ENCODE measurements at places on chromosomes 3 and 15. TPM values are rescaled to one million over a fixed set of nuclear protein-coding genes. Genes with fewer than 3 reads are reported as not detected.

The CCR3 gene
- total RNA-seq: not detected

GRCh38 chr3:16203031-16203430 is 28.6 kb downstream of the GALNT15 start:
- DNase-seq: peak; percentile 12
- no peak overlapping the region for H3K27ac ChIP-seq
- H3K27me3 ChIP-seq: no peaks in the 10 kb centered on the region
- H3K4me1 ChIP-seq: peaks cover 4% of the 10 kb centered on the region
- no peak overlapping the region for H3K4me3 ChIP-seq

- no peak for DNase-seq
- no peak overlapping the region for H3K27ac ChIP-seq
- no peaks in the 10 kb centered on the region for H3K27me3 ChIP-seq
- H3K4me1 ChIP-seq: no peaks in the 10 kb centered on the region
- H3K36me3 ChIP-seq: no peaks in the 10 kb centered on the region
- no peak overlapping the region for H3K4me3 ChIP-seq
Observed at GRCh38 chr3:116103868-116104530, 341.3 kb downstream of the LSAMP start.

GRCh38 chr3:197499427-197499826 is 56.3 kb downstream of the BDH1 start:
- no peaks in the 10 kb centered on the region for H3K27me3 ChIP-seq
- H3K36me3 ChIP-seq: no peaks in the 10 kb centered on the region
- DNase-seq: no peak
- no peak overlapping the region for H3K27ac ChIP-seq
- no peaks in the 10 kb centered on the region for H3K4me1 ChIP-seq

GRCh38 chr15:40106203-40107161 is 2.2 kb downstream of the BMF start:
- peaks cover 46% of the 10 kb centered on the region for H3K4me1 ChIP-seq
- H3K36me3 ChIP-seq: no peaks in the 10 kb centered on the region
- no peak overlapping the region for H3K4me3 ChIP-seq
- DNase-seq: peak; percentile 49
- peak overlapping the region; percentile 60 for H3K27ac ChIP-seq

The IL5RA gene
- not detected for total RNA-seq

DNA sequence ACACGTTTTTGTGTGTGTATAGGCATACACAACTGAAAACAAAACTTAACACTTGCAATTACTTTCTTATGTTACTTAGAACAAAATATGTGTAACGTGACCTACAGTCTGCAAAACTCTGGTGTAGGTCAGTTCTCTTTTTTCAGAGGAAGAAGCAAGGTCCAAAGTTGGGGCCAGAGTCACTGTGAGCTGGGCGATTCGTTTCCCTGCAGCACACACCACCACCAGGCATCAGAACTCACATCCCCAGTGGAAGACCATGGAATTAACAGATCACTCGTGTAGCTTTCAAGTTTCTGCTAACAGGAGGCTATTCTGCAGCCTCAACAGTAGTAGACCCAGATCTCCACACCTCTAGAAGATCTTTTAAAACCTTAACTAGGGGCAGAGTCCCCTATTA is 25.8 kb downstream of the ANP32A start:
- peaks cover 9% of the 10 kb centered on the region for H3K36me3 ChIP-seq
- H3K27me3 ChIP-seq: no peaks in the 10 kb centered on the region
- no peak overlapping the region for H3K4me3 ChIP-seq
- no peak for DNase-seq
- peaks cover 98% of the 10 kb centered on the region for H3K4me1 ChIP-seq
- peak overlapping the region; percentile 10 for H3K27ac ChIP-seq

GRCh38 chr3:32817257-32817557 is 590 bp upstream of the TRIM71 start:
- peaks cover 27% of the 10 kb centered on the region for H3K4me1 ChIP-seq
- no peaks in the 10 kb centered on the region for H3K36me3 ChIP-seq
- H3K27me3 ChIP-seq: peaks cover 55% of the 10 kb centered on the region

The SCAANT1 gene
- not detected for total RNA-seq

The ZPLD1 gene
- total RNA-seq: not detected

The DLG1 gene
- total RNA-seq: 51.9 TPM

- no peak for DNase-seq
- H3K36me3 ChIP-seq: no peaks in the 10 kb centered on the region
- no peak overlapping the region for H3K4me3 ChIP-seq
- H3K27me3 ChIP-seq: peaks cover 3% of the 10 kb centered on the region
Observed at GRCh38 chr3:137249311-137249940, 291.6 kb downstream of the IL20RB start.

The XIRP1 gene
- 0.72 TPM for total RNA-seq

DNA sequence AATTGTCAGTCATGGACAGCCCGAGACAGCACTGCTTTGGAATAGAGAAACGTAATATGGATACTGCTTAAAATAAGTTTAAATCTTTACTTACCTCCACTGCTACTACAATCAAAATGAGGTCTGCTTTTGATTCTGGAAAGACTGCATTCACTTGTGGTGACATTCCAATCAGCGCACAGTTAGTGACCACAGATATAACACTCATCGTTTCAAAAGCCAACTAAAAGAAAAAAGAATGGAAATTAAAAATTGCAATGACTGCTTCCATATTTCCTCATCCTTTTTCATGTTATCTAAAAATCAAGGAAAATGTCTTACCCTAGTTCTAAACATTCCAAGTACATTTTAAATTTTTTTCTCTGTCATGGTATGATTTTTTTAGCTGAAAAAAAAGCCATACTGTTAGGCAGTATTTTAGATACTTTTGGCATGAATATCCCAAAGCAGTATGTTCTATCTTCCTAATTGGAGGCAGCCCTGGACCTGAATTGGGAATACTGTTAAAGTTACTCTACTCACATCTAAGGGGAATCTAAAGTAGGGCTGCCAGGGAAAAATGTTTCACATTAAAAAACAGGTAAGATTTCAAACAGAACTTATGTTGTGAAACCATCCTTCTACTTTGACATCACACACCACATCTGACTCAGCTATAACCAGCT is 72.1 kb downstream of the ANO10 start:
- H3K36me3 ChIP-seq: peaks cover 10% of the 10 kb centered on the region
- H3K4me1 ChIP-seq: no peaks in the 10 kb centered on the region
- H3K4me3 ChIP-seq: no peak overlapping the region
- H3K27me3 ChIP-seq: no peaks in the 10 kb centered on the region
- no peak for DNase-seq
- H3K27ac ChIP-seq: no peak overlapping the region

- no peak overlapping the region for H3K27ac ChIP-seq
- DNase-seq: no peak
- no peaks in the 10 kb centered on the region for H3K36me3 ChIP-seq
- H3K4me1 ChIP-seq: peaks cover 11% of the 10 kb centered on the region
- H3K27me3 ChIP-seq: peaks cover 11% of the 10 kb centered on the region
- no peak overlapping the region for H3K4me3 ChIP-seq
Observed at GRCh38 chr3:113227146-113227545, 15.8 kb downstream of the BOC start.

GRCh38 chr15:40773496-40773895 is 3.7 kb downstream of the C15orf62 start:
- H3K27ac ChIP-seq: no peak overlapping the region
- H3K27me3 ChIP-seq: no peaks in the 10 kb centered on the region
- no peak overlapping the region for H3K4me3 ChIP-seq
- DNase-seq: no peak
- peaks cover 15% of the 10 kb centered on the region for H3K36me3 ChIP-seq
- peaks cover 28% of the 10 kb centered on the region for H3K4me1 ChIP-seq

DNA sequence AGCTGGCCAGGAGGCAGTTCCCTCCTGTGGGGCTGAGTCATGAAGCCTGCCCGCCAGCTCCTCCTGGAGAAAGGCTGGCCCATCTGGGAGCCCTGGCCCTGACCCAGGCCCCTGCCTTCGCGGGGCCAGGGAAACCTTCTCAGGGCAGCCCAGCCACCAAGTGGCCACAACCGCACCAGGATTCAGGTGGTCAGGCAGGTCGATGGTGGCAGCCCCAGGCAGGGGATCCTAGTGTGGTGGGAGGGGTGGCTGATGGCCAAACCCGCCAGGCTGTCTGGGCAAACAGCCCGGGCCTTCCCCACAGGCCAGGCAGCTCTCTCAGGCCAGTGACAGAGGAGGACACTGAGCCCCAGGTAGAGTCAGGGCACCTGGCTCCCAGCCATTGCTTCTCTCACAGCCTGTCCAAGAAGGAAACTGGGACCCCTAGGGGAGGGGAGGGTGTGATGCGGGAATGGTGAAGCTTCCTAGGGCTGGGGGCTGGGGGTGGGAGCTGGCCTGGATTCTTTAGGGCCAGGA is 1.2 kb downstream of the TWF2 start:
- H3K27ac ChIP-seq: peak overlapping the region; percentile 83
- no peaks in the 10 kb centered on the region for H3K27me3 ChIP-seq
- DNase-seq: no peak
- peaks cover 72% of the 10 kb centered on the region for H3K4me1 ChIP-seq
- H3K4me3 ChIP-seq: peak overlapping the region; percentile 92

The SLCO2A1 gene
- total RNA-seq: not detected

- H3K4me3 ChIP-seq: peak overlapping the region; percentile 96
- no peaks in the 10 kb centered on the region for H3K27me3 ChIP-seq
Observed at GRCh38 chr3:49724586-49724985, 835 bp upstream of the GMPPB start.

GRCh38 chr15:89441295-89441812 is 55.0 kb downstream of the RHCG start:
- no peak for DNase-seq
- no peaks in the 10 kb centered on the region for H3K36me3 ChIP-seq
- no peak overlapping the region for H3K4me3 ChIP-seq
- peaks cover 7% of the 10 kb centered on the region for H3K27me3 ChIP-seq

GRCh38 chr3:188468196-188468595 is 314.2 kb downstream of the LPP start:
- no peak overlapping the region for H3K4me3 ChIP-seq
- H3K27ac ChIP-seq: no peak overlapping the region
- peaks cover 8% of the 10 kb centered on the region for H3K36me3 ChIP-seq
- no peak for DNase-seq
- H3K4me1 ChIP-seq: no peaks in the 10 kb centered on the region

DNA sequence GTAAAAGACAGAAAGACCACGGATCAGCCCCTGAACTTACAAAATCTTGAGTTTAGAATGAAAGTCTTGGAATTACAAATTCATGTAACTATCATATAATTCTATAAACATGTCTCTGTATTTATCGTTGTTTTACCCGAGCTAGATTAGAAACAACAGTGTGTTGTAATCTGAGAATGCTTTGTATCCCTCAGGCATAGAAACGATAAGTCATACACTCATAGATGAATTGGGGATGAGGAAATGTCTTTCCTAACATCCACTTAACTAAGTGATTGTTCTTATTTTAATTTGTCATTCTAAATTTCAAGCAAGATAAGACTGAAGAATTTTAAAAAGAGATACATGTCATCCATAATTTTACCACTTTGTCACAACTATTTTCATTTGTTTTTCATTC is 165.3 kb downstream of the RYR3 start:
- H3K27ac ChIP-seq: no peak overlapping the region
- no peaks in the 10 kb centered on the region for H3K36me3 ChIP-seq
- no peaks in the 10 kb centered on the region for H3K4me1 ChIP-seq
- H3K4me3 ChIP-seq: no peak overlapping the region

The A4GNT gene
- not detected for total RNA-seq

- H3K27me3 ChIP-seq: no peaks in the 10 kb centered on the region
- peaks cover 18% of the 10 kb centered on the region for H3K4me1 ChIP-seq
- DNase-seq: no peak
- H3K4me3 ChIP-seq: no peak within 1 kb of the TSS
Observed at GRCh38 chr3:136957751-136958288, at the start of gene IL20RB. IL20RB (plus strand) TSS chr3:136957983; CDS start chr3:136958114, 131 bp downstream.

DNA sequence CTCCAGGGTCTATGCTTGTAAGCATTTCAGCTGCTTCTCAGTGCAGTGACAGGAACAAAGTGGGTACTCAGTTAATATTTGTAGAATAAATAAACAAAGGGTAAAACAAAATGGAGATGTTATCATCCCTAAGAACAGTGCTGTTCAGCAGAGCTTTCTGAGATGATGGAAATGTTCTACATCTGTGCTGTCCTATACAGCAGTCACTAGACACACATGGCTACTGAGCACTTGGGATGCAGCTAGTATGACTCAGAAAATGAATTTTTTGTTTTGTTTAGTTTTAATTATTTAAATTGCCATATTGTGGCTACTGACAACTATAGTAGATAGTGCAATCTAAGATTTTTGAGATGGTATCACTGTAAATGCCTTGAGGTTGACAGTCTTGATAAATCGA is 283.8 kb upstream of the ADAMTS9 start:
- no peak for DNase-seq
- peaks cover 9% of the 10 kb centered on the region for H3K27me3 ChIP-seq
- no peak overlapping the region for H3K4me3 ChIP-seq
- peak overlapping the region; percentile 32 for H3K27ac ChIP-seq

- H3K27me3 ChIP-seq: no peaks in the 10 kb centered on the region
- peaks cover 26% of the 10 kb centered on the region for H3K36me3 ChIP-seq
- DNase-seq: no peak
Observed at GRCh38 chr3:17090280-17090983, 205.7 kb downstream of the PLCL2 start.

DNA sequence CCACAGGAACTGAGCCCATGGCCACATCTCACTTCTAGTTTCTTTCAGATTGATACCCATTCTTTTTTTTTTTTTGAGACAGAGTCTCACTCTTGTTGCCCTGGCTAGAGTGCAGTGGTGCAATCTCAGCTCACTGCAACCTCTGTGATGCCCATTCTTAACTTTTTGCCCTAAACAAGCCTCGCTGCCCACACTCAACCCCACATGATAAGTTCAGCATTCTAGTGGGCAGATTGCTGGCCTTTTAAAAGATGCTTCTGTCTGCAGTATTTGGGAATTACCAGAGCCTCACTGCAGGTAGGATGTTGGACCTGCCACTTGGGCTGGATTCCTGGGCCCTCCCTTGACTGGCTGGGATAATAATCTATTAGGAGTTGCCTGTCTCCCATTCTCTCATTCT is 51.0 kb downstream of the TRANK1 start:
- no peak overlapping the region for H3K4me3 ChIP-seq
- peaks cover 41% of the 10 kb centered on the region for H3K4me1 ChIP-seq
- no peaks in the 10 kb centered on the region for H3K27me3 ChIP-seq
- peak overlapping the region; percentile 72 for H3K27ac ChIP-seq

DNA sequence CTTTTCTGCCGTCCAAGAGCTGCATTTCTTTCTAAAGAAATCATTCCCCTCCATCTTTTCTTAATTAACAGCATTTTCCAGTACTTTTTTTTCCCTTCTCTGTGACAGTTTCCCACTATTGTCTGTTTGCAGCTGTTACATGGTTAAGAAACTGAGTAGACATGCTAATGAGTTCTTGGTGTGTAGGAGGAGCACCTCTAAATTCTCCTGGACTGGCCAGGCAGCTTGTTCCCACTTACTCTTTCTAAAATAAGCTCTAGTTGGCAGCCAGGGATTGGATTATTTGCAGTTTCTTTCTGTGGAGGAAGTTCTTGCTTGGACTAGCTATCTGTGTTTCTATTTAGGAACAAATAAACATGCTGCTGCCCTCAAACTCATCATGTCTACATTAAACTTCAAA is 235.1 kb upstream of the GAP43 start:
- no peaks in the 10 kb centered on the region for H3K36me3 ChIP-seq
- no peaks in the 10 kb centered on the region for H3K27me3 ChIP-seq
- no peak for DNase-seq
- no peak overlapping the region for H3K27ac ChIP-seq

- H3K4me1 ChIP-seq: peaks cover 9% of the 10 kb centered on the region
- no peaks in the 10 kb centered on the region for H3K36me3 ChIP-seq
- H3K4me3 ChIP-seq: no peak overlapping the region
- DNase-seq: no peak
- no peak overlapping the region for H3K27ac ChIP-seq
- H3K27me3 ChIP-seq: peaks cover 47% of the 10 kb centered on the region
Observed at GRCh38 chr3:134796281-134797056, 1.4 kb downstream of the EPHB1 start.

The C3orf70 gene
- total RNA-seq: not detected
